Naive thymus-derived CD8-positive, alpha-beta T cell (primary cell): ENCODE measurements at places on chromosomes 12 and 14. TPM values are rescaled to one million over a fixed set of nuclear protein-coding genes. Genes with fewer than 3 reads are reported as not detected.

DNA sequence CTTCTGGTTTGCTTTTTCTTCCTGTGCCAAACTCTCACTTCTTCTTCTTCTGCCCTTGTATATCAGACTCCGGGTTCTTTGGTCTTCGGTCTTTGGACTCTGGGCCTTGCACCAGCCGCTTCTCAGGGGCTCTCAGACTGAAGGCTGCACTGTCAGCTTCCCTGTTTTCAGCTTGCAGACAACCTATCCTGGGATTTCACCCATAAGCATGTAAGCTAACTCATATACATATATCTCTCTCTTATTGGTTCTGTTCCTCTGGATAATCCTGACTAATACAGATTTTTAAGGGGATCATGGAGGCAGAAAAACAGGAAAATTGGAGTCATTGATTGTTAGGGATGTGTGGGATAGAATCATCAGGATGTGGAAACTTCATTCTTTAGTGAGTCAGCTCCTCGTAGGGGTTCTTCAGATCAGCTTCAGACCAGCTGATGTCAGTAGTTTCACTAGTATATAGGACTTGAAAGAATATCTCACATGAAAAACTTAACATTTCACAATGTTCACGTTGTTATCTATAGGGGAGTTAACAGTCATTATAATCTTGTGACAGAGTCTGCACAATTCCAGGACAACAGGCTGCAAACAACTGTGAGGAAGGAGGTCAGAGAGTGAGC lies 102.9 kb downstream of the RASSF9 start:
- H3K27ac ChIP-seq, result no peak overlapping the region
- no peak overlapping the region for H3K4me3 ChIP-seq
- H3K27me3 ChIP-seq, result no peaks in the 10 kb centered on the region
- no peak for DNase-seq
- H3K4me1 ChIP-seq, result no peaks in the 10 kb centered on the region
- no peaks in the 10 kb centered on the region for H3K36me3 ChIP-seq

The PRKAG1 gene
- 49.5 TPM for total RNA-seq

The CCDC92 gene
- 23.3 TPM for total RNA-seq

The IGFBP6 gene
- 0.65 TPM for total RNA-seq
